ENCODE measurements at places on chromosomes 5 and 9.
A peak's percentile ranks its signal among the peaks of the same experiment; 100 is the strongest.

GRCh38 chr5:32331217-32331934, 18.6 kb upstream of the MTMR12 start:
- no peak for DNase-seq

DNA sequence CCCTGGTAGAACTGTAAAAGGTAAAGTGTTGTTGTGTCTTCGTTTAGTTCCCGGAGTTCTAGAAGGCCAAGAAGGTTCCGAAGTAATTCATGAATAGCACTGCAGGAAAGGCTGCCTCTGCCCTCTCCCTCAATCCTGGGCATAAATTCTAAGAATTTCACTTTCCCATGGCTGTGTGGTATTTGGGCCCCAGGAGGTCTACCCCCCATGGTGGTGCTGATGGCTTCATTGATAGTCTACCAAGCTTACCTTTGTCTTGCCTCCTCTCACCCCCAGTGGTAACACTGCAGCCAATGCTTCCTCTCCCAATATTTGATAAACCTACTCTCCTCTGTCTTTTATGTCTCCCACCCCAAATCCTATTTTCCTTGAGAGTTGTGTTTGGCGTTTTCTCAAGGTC, 39.5 kb downstream of the ADAMTS16 start:
- DNase-seq, result no peak

GRCh38 chr5:127003798-127004495, 26.4 kb downstream of the MARCHF3 start:
- DNase-seq, result no peak

DNA sequence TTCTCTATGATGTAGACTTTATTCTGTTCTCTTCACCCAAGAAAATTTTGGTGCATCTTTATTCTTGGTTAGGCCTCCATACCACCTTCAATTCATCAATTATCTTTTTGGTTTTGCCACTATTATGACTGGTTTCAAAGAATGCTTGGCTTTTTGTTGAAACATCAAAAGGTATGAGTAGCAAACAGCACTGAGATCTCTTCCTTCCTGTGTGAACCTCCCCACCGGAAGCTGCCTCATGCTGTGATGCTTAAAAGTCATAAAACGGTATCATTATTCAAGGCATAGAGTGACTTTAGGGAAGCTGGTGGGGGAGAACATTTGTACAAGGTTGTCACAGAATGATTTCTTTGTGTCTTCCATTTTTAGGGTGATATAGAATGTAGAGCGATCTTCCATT, 70.6 kb downstream of the IQGAP2 start:
- DNase-seq, result no peak

DNA sequence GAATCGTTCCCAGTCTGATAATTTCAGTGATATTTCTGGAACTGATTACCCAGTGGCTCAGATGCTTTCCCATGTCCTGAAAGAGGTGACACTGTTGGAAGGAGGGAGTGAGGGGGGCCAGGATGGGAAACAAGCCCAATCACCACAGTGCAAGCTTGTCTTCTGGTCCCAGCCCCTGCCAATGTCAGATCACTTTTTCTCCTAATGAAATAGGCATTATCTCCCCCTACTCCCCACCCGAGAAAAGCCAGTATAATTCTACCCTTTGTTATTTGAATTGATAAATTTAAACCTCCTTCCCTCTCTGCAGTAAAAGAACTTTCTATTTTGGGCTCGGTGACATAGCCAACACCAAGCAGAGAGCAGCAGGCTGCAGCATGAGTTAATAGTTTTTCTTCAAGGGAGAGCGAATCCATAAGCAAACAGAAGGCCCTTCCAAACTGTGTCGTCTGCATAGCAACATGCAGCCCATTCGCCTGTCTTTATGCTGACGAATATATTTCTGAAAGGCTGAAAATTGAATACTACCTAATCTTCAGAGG, 14.6 kb upstream of the PPP2CA start:
- DNase-seq, result peak; percentile 2

DNA sequence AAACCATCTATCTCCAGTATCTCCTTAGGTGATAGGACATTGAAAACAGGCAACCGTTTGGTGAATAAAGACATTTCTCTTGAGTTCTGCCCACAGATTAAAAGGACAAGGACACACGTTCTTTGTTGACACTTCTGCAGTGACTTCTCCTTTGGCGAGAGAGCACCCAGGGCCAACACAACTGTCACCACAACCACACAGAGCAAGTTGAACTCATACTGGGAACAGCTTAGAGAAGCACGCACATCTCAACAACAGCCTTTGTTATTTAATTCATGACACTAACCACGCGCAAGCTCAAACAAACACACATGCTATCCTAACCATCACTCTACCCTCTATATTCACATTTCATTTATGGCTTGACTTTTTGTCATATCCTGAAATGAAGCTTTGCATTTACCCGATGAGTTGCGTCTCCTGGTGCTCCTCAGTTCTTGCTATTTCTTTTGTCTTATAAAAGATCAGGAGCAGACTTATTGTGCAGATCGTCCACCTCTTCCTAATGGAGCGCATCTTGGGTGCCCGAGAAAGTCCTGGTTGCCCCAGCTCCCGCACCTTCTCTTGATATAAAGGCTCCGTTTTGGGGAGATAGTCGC, 543 bp downstream of the ST8SIA4 start:
- no peak for DNase-seq

GRCh38 chr9:97510797-97511654, 9.6 kb downstream of the TMOD1 start:
- DNase-seq, result no peak

- DNase-seq, result no peak
Measured at GRCh38 chr9:17318821-17319320, 184.0 kb downstream of the CNTLN start.

GRCh38 chr9:818958-819357, 22.5 kb upstream of the DMRT1 start:
- DNase-seq, result no peak
